NCI-H2081 treated with DMSO at 0.1 percent for 48 hours (cell line): ENCODE measurements at places on chromosomes 1 and 21.

DNA sequence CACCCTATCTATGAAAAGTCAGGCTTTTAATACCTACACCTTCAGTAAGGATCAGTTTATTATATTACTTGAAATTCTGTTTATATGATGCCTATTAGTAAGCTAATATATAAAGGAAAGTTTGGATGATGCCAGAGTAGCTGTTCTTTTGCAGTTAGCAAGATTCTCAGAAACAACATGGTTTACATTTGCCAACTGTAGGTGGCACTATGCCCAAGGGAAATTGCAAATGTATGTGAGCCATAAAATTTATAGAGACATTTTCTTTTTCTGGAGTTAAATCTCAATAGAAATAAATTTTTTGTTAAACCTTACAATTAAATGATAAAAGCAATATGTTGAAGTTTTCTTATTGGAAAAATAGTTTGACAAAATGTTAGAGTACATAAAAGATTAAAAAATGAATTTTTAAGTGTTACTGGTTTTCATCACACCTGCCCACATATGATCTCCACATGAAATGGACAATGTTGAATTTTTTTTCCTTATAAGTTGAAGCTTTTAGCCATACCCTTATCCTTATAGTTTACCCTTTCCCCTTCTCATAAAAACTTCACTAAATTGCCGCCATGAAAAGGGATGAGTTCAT lies 32.1 kb upstream of the EPHX4 start:
- no peak for DNase-seq

- no peak for DNase-seq
Observed at GRCh38 chr1:245942856-245943255, 564.2 kb downstream of the SMYD3 start.

DNA sequence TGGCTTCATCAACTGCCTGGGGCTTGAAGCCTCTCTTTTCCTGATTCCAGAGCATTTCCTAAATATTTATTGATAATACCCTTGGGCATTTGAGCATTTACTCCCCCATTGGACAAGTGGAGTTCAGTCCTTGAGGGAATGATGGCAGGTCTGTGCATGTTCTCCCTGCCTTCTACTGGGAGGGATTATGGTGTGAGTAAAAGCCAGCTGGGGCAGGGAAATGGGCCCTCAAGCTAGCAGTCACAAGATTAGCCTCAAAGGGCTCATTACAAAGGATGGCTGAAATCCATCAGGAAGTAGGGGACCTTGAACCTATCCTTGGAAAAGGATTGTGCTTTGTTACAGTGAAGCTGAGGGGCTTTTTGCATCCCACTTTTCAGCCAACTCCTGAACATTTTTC lies 24.2 kb upstream of the OSBPL9 start:
- DNase-seq: no peak

GRCh38 chr1:62732331-62732730 lies 44.1 kb upstream of the DOCK7 start:
- DNase-seq: no peak

GRCh38 chr1:64453688-64454087 lies 16.2 kb upstream of the CACHD1 start:
- DNase-seq: no peak

DNA sequence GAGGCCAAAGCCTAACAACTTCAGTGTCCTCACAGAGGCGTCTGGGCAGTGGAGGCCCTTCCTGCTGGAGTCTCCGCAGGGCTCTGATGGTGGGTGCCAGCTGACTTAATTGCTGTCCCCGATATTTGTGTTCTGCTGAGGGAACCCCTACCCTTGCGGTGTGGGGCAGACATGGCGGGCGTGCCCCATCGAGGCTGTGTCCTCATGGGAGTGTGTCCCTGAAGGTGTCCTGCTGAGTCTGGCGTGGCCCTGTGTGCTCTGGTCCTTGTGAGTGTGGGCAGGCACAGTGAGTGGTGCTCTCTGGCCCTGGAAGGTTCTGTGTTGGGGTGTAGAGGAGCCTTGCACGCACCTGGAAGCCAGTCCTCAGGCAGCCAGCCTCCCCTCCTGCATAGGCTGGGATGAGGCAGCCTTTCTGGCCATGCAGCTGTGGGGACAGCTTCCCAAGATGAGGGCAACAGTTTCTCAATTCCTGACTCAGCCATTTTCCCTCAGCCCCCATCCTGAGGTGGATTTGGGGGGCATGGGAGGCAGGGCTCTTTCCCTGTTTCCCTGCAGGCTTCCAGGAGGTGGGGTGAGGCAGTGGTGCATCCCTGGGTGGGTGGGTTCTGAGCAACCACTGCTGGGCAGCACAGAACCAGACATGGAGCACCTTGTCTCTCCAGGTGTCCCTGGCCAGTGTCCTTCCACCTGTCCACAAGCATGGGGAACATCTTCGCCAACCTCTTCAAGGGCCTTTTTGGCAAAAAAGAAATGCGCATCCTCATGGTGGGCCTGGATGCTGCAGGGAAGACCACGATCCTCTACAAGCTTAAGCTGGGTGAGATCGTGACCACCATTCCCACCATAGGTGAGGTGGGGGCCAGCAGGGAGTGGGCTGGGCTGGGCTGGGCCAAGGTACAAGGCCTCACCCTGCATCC lies 6.5 kb downstream of the C1orf35 start:
- DNase-seq: no peak

DNA sequence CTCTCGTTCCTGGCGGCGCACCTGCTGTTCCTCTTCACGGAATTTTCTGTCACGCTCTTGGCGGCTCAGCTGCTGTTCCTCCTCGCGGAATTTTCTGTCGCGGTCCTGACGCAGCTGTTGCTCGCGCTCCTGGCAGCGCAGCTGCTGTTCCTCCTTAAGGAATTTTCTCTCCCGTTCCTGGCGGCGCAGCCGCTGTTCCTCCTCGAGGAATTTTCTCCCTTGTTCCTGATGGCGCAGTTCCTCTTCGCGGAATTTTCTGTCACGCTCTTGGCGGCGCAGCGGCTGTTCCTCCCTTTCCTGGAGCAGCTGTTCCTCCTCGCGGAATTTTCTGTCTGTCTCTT lies 6.4 kb downstream of the TCHH start:
- no peak for DNase-seq

- DNase-seq: no peak
Observed at GRCh38 chr1:217096200-217096599, 373.0 kb upstream of the ESRRG start.

GRCh38 chr1:115343200-115343737 lies 5.2 kb upstream of the NGF start:
- DNase-seq: no peak

DNA sequence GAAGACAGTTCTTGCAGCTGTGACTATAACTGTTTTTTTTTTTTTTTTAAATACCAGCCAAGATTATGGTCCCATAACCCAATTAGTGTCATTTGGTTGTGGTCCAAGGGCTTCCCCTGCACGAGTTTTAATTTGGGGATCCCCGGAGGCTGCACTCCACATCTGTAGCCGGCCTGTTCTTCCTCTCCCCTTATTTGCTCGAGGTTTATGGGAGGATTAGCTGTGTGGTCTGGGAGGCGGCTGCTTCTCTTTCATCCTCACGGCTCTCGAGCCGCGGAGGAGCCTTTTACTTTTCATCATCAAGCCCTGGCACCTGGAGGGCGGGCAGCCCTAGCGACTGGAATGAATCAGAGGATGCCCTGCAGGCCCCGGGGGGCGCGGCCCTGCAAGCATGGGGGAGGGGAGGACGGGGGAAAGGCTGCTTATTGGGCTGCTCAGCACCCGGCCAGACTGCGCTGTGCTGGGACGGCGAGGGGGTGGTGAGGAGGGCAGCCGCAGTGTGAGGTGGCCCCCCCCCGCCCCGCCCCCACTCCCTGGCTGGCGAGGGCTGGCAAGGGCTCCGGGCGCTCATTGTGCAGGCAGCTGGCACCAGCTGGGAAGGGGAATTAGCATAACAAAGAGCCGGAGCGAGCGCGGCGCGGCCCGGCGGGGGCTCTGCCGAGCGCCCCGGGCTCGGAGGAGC lies 18.5 kb downstream of the SERTAD4 start:
- peak; percentile 55 for DNase-seq

- DNase-seq: no peak
Observed at GRCh38 chr1:47317841-47318240, 3.9 kb upstream of the STIL start.

- no peak for DNase-seq
Observed at GRCh38 chr1:13451399-13451965, 41.2 kb downstream of the PRAMEF20 start.

- DNase-seq: no peak
Observed at GRCh38 chr1:84426376-84426775, 28.1 kb downstream of the DNASE2B start.

DNA sequence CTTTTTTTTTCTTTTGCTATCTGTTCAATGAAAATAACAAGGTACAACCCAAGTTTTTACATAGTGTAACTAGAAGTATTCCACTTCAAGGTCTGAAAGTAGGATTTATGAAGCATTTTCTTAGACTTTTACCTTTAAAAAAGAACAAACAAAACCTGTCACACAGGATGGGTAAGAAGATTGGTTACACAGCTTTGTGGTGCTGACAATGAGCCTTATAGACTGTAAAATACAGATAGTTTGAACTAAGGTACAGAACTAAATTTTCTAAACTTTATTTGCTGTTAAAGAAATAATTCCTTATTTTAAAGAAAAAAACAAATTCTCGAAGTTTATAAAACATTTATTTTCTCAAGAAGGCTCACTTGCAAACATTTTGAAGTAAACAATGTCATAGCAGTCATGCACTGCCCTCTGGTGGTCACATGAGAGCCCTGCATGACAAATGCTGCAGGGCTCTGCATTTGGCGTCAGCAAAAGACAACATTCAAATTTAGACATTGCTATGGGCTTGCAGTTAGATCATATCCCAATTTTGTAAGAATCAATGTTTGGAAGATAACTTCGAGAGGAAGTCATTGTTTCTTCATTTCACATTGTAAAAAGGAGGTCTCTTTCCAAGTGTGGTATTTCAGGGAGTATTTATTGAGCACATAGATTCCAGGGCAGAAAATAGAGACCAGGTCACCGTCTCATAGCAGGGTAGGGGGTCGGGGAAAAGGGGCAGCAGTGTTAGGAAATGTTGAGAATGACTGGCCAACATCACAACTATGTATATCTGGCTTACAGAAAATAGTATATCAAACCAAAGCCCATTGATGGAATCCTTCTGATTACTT lies 115.3 kb upstream of the FMN2 start:
- no peak for DNase-seq

DNA sequence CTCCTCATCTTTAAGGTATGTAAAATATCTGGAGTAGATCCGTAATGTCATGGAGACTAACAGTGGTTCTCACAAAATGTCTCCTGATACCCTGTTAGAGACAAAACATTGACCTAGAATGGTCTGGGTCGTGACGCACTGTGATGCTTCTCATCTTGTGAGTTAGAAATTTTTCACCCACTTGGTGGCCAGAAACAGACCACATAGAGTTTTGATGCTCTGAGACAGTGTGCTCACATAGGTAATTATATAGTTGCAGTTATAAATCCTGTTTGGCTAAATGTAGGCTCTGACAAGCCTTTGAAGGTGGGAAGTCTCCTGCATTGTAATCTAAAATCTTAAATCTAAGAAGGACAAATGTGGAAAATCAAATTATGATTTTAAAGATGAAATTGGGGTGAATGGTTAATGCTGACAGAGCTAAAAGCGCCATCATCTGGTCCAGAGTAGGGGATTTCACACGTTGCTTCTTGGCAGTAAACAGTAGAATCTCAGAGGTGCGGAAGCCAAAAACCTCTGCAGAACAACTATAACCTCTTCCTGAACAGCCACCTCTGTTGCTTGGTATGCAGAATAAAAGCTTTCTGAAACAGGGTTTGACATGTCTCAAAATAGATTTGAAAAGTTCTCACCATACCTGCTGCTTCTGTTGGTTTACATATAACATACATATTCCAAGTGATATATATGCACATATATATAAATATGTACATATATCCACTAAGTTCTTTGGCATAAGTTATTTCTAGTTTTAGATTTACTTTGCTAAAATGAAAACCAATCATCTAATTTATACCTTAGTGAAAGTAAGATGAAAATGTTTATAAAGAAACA lies 17.1 kb downstream of the RPAP2 start:
- no peak for DNase-seq
